ENCODE measurements at places on chromosomes 6 and 20. TPM values are rescaled to one million over a fixed set of nuclear protein-coding genes. Genes with fewer than 3 reads are reported as not detected.

Gene MICAL1
- 20.9 TPM for polyA plus RNA-seq

Gene PAK1IP1
- 12.2 TPM for polyA plus RNA-seq

Gene CCND3
- polyA plus RNA-seq, result 338 TPM

Gene TMEM74B
- not detected for polyA plus RNA-seq

DNA sequence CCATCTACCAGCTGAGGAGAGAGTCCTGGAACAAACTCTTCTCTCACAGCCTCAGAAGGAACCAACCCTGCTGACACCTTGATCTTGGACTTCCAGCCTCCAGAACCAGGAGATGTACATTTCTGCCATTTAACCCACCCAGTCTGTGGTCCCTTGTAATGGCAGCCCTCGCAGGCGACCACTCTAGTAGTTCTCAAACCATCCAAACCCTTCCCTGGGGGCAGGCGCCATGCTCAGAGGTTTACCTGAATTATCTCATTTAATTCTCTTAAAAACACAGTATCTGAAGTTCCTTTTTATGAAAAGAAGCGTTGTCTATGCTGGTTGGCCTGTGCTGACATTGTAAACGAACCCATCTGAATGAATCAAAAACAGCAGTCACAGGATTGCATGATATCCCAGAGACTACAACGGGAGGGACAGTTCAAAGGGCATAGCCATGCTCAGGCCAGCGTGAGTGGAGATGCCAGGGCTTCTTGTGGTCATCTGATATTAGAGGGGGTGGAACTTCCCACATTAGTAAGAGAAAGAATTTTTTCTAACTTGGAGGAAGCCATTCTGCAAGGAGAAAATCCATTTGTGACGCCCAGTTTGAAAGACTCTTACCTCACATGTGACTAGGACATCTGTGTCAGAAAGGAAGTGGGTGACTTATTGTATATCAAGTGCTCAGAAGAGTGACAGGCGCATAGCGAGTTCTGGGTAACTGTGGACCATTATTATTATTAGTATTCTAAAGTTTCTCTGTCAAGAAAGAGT, 17.2 kb upstream of the TAGAP start:
- peak; percentile 89 for DNase-seq
- H3K36me3 ChIP-seq, result no peaks in the 10 kb centered on the region
- H3K4me1 ChIP-seq, result peaks cover 49% of the 10 kb centered on the region
- peak overlapping the region; percentile 78 for H3K4me3 ChIP-seq
- no peaks in the 10 kb centered on the region for H3K27me3 ChIP-seq

DNA sequence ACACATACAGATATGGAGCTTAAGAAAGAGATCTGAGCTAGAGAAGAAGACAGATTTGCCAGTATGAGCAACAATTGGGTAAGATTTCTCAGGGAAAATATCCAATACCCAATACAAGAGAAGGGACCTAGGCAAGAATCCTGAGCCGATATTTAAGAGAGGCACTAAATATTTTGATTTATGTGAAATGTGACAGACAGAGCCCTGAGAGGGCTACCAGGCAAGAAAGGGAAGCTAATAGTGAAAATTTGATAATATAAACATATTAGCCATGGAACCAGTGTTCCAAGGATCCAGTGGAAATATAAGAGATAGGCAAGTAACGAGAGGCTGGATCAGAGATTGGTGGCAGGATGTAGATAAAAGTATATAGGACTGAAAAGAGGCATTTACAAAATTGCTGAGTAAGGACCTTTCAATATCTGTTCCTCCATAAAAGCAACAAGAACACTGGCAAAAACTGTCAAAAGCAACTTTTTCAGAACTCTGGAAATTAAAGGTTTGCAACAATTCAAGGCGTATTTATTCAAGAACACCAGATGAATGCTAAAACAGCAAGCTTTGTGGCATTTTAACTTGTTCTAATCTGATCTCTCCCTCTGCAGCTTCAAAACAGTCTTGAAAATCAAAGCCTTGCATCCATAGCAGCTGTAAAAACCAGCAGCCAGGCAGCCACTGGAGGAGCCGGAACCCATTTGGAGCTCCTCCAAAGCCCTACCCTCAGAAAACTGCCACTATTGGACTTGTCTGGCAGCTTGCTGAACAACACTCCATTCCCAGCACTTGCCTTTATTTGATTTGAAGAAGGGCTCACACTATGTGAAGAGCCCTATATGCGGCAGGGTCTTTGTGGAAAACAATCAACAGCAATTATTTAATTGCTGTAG, 58.8 kb downstream of the REV3L start:
- H3K36me3 ChIP-seq, result peaks cover 4% of the 10 kb centered on the region
- peak overlapping the region; percentile 17 for H3K4me3 ChIP-seq
- no peak overlapping the region for H3K27ac ChIP-seq
- DNase-seq, result no peak

GRCh38 chr6:122799140-122799745, 10.2 kb downstream of the SMPDL3A start:
- H3K4me1 ChIP-seq, result no peaks in the 10 kb centered on the region
- H3K4me3 ChIP-seq, result no peak overlapping the region
- no peak overlapping the region for H3K27ac ChIP-seq
- no peak for DNase-seq
- H3K36me3 ChIP-seq, result no peaks in the 10 kb centered on the region

DNA sequence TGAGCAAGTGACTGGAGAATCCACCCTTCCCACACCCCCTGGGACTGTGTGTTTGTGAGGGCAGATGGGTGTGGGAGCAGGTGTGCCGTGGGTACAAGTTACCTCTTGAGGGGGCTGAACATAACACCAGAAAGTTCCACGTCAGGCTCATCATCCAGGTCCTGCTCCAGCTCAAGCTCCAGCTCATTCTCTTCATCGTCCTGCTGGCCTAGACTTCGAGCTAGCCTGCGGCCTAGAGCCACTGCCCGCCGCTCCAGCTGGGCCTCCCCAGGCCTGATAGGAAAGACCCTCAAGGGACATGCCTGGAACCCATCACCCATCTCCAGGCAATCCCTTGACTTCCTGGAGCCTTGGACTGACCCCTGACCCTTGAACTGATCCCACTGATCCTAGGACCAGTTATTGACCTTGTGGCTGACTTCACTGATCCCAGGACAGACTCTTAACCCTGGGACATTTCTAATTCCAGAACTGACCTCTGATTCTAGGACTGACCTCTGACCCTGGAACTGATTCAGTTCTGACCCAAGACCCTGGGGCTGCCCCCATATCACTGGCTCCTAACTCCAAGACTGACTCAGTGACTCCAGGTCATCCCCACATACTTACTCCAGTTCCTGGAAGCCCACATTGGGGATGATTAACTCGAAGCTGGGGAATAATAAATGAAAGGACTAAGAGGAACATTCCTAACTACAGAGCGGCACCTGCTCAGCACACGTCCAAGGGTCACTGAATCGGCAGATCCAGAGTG, 11.8 kb upstream of the SPAG4 start:
- H3K27ac ChIP-seq, result no peak overlapping the region
- no peak overlapping the region for H3K4me3 ChIP-seq
- no peaks in the 10 kb centered on the region for H3K27me3 ChIP-seq

GRCh38 chr20:36303831-36304230, 2.3 kb upstream of the DLGAP4 start:
- H3K27ac ChIP-seq, result no peak overlapping the region
- H3K4me1 ChIP-seq, result peaks cover 7% of the 10 kb centered on the region
- peaks cover 38% of the 10 kb centered on the region for H3K27me3 ChIP-seq
- DNase-seq, result no peak
- H3K36me3 ChIP-seq, result no peaks in the 10 kb centered on the region
- no peak overlapping the region for H3K4me3 ChIP-seq

DNA sequence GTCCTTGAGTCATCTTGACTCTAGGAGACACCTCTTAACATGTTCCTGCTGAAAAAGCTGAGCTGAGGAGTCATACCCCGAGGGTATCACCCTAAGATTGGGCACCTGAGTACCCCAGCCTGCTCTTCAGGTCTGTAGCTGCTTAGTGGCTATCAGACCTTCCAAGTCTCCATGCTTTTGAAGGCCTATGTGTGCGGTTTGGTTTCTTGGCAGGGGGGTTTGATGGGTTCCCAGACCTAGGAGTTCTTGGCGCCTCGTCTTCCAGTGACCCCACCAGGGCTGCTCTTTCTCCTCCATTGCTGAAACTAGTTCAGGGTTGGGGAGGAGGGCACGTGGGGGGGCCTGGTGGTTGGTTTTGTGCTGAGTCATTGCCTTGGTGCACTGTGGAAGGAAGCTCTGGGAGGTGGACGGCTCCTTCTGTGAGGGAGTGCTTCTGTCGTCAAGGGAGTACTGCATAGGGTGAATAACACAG, 20.1 kb downstream of the IGF2R start:
- H3K4me3 ChIP-seq, result no peak overlapping the region
- DNase-seq, result peak; percentile 59
- H3K36me3 ChIP-seq, result peaks cover 17% of the 10 kb centered on the region
- H3K27me3 ChIP-seq, result no peaks in the 10 kb centered on the region

GRCh38 chr6:31908791-31909190, 6.9 kb upstream of the ZBTB12 start:
- no peaks in the 10 kb centered on the region for H3K36me3 ChIP-seq
- peaks cover 3% of the 10 kb centered on the region for H3K27me3 ChIP-seq
- H3K27ac ChIP-seq, result no peak overlapping the region
- no peaks in the 10 kb centered on the region for H3K4me1 ChIP-seq
- H3K4me3 ChIP-seq, result no peak overlapping the region

- H3K4me1 ChIP-seq, result no peaks in the 10 kb centered on the region
- H3K4me3 ChIP-seq, result no peak overlapping the region
- no peak overlapping the region for H3K27ac ChIP-seq
These were observed 619.0 kb downstream of the TFAP2A start for GRCh38 chr6:9795880-9796279.

DNA sequence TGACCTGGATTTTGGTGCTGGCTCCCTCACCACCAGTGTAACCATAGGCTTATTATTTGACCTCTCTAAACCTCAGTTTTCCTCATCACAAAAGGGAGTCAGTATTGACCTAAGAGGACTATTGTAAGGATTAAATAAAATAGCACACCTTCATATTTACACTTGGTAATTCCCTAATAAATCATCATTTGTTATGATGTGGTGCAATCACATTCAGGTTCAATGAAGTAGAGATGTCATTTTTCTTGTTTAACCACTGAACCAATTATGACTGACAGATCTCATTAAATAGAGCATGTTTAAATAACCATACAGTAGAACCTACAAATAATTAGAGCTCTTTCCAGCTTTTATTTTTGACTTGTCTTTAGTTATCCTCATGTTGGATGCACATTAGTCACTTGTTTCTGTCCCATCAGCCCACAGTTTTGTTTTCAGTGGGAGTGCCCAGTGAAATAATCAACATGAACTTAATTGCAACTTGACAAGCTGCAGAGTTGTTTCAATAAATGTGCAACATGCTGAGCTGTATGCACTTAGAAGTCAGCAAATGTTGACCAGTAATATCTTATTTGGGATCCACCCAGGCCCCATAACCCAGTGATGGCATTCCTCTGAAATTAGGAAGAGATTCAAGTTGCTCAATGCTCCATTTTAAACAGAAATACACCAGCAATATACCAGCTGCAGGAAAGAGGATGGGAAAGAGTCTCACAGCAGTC, 451.7 kb upstream of the MARCKS start:
- no peaks in the 10 kb centered on the region for H3K27me3 ChIP-seq
- H3K27ac ChIP-seq, result no peak overlapping the region
- no peaks in the 10 kb centered on the region for H3K4me1 ChIP-seq
- DNase-seq, result no peak
- H3K36me3 ChIP-seq, result no peaks in the 10 kb centered on the region
- no peak overlapping the region for H3K4me3 ChIP-seq

Measured in CD4-positive, CD25-positive, alpha-beta regulatory T cell (primary cell).